ENCODE measurements at places on chromosomes 2 and 18.

GRCh38 chr18:23849141-23849540 lies 159.9 kb downstream of the LAMA3 start:
- DNase-seq = no peak

DNA sequence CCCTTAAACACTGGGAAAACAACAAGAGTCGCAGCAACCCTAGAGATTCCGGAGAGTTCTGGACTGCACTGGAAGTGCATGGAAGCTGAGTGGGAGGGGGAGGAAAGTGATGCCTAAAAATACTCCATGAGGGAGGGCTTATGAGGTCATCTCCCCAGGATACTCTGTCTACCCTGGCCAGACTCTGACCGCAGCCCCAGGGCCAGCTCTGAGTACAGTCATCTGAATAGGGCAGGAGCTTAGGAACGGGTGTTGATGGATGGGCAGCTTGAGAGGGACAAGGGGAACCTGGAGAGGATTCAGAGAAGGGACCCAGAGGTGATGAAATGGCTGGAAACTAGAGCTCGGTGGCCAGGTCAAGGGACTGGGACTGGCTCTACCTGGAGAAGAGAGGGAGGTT lies 79.3 kb upstream of the IGFBP5 start:
- DNase-seq = no peak

DNA sequence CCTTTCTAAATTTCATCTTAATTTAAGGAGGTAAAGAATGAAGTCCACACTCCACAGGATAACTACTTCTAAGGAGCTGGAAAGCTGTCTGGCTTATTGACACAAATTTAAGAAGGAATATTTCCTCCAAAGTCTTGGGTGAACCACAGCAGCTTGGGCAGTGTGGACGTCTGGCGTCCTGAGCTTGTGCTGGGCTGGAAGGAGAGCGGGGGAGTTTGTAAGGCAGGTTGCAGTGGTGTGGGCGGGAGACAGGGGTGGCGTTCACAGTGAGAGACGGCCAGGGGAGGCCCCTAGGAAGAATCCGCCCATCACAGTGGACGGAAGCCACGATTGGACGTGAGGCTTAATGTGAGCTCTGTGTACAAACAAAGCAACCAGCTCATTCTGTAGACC lies 25.7 kb downstream of the ADI1 start:
- DNase-seq = no peak

GRCh38 chr2:146853741-146854444 lies 990.9 kb upstream of the ACVR2A start:
- no peak for DNase-seq

DNA sequence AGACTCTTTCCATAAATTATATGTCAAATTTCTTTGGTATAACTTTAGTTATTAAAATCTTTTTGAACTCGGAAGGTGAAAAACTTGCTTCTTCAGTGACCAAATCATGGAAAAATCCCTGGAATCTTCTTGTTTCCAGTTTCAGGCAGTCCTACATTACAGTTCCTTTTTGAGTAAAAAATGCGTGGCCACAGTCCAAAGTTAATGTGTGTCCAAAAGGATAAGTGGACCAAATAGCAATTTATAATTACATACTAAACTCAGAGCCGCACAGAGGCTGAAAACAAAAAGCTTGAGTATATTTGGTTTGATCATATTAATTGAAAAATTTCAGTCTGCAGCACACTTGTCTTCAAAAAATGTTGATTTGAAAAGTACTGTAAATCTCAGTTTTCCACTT lies 28.4 kb upstream of the DYNC2LI1 start:
- DNase-seq = no peak

GRCh38 chr18:34913837-34914661 lies 127.2 kb upstream of the MAPRE2 start:
- DNase-seq = no peak

DNA sequence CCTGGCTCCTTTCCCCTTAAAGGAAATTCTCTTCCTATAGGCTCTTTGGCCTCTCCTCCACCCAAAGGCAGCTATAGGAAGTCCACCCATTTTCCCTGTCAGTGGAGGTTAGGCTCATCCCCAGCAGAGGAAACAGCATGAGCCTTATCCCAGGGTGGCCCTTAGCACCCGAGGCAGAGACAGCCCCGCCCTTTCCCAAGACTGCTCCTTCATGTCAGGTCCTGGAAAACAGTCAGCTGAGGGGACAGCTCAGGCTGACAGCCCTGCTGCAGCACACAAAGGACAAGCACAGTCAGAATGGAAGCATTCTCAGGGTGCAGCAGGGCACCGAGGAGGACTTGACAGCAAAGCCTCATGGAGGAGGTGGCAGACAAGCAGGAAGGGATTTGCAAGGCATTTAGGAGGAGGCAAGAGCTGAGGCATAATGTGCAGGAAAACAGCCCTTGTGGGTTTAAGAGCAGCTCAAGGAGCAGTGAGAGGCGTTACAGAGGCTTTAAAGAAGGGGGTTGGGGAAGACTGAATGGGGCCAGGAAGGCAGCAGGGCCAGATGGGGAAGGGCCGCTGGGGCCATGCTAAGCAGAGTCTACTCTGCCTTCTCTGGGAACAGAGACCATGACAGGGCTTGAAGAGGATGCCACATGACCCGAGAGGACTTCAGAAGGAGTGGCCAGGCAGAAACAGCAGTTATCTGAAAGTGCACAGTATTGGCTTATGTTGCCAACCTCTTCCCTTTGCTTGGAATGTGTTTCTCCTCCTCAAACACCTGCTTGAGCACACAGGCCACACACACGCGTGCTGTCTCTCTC lies 216.6 kb downstream of the SH3BP4 start:
- DNase-seq = no peak

GRCh38 chr2:157067562-157067961 lies 189.9 kb upstream of the GALNT5 start:
- no peak for DNase-seq

GRCh38 chr18:55861266-55861665 lies 273.3 kb upstream of the TCF4 start:
- peak; percentile 3 for DNase-seq
